ENCODE measurements at places on chromosomes 13 and 19. TPM values are rescaled to one million over a fixed set of nuclear protein-coding genes. Genes with fewer than 3 reads are reported as not detected.

Gene AP1M2
- 0.09 TPM for polyA plus RNA-seq

Gene KLK11
- polyA plus RNA-seq: 0.14 TPM

Gene KLF2
- 30.9 TPM for polyA plus RNA-seq

Gene ATP4B
- not detected for polyA plus RNA-seq

Gene RHPN2
- polyA plus RNA-seq: 1.8 TPM

Gene F10
- 44.9 TPM for polyA plus RNA-seq

Gene TUBA3C
- polyA plus RNA-seq: 0.14 TPM

Gene UBA52
- polyA plus RNA-seq: 622 TPM

Gene MCEMP1
- polyA plus RNA-seq: 0.50 TPM

Gene CABP5
- polyA plus RNA-seq: not detected

Gene RELB
- 2.4 TPM for polyA plus RNA-seq

Gene ZIC2
- not detected for polyA plus RNA-seq

Gene MAP4K1
- 0.88 TPM for polyA plus RNA-seq

Gene PINLYP
- polyA plus RNA-seq: 9.8 TPM

Gene POU2F2
- 0.77 TPM for polyA plus RNA-seq

Gene CARM1
- polyA plus RNA-seq: 35.2 TPM

Gene C5AR1
- 2.3 TPM for polyA plus RNA-seq

Gene ZNF837
- 0.52 TPM for polyA plus RNA-seq

Gene TMEM38A
- polyA plus RNA-seq: 13.5 TPM

Gene ETV2
- polyA plus RNA-seq: 0.77 TPM

Gene OLFM4
- polyA plus RNA-seq: 0.52 TPM

Gene OSCAR
- 0.45 TPM for polyA plus RNA-seq

Gene PLPPR3
- polyA plus RNA-seq: 0.05 TPM

Gene PDE4C
- 2.8 TPM for polyA plus RNA-seq

Gene GDF15
- polyA plus RNA-seq: 0.25 TPM

Gene SIAH3
- not detected for polyA plus RNA-seq

Gene ZNF491
- 2.2 TPM for polyA plus RNA-seq

Gene CDX2
- not detected for polyA plus RNA-seq

Gene ZNF790
- 4.3 TPM for polyA plus RNA-seq

Gene SPRY2
- polyA plus RNA-seq: 23.2 TPM

Gene S1PR4
- 0.97 TPM for polyA plus RNA-seq

Gene BCL3
- polyA plus RNA-seq: 25.8 TPM

Gene TMEM150B
- polyA plus RNA-seq: 0.68 TPM

Gene RASGRP4
- 0.81 TPM for polyA plus RNA-seq

Gene METTL21C
- not detected for polyA plus RNA-seq

Gene ZNF730
- 0.18 TPM for polyA plus RNA-seq

Gene CD70
- polyA plus RNA-seq: not detected

Gene COL4A2
- 101 TPM for polyA plus RNA-seq

Gene TSSK6
- polyA plus RNA-seq: 0.77 TPM

Gene ANGPTL4
- polyA plus RNA-seq: 24.1 TPM

Gene ATP1A3
- polyA plus RNA-seq: 104 TPM

Gene PDX1
- polyA plus RNA-seq: not detected

Gene RASL11A
- 15.2 TPM for polyA plus RNA-seq

Gene LPAR6
- 14.3 TPM for polyA plus RNA-seq

Gene KLK2
- not detected for polyA plus RNA-seq

Gene ZNF43
- polyA plus RNA-seq: 4.0 TPM

Gene NLRP4
- polyA plus RNA-seq: not detected

Measured in right cardiac atrium (tissue), 5 donors.